Retinal pigment epithelial cell (primary cell): ENCODE measurements at places on chromosomes 16 and 17.

- no peak for DNase-seq
Observed at GRCh38 chr16:63613701-63614100, 1508.2 kb downstream of the CDH11 start.

DNA sequence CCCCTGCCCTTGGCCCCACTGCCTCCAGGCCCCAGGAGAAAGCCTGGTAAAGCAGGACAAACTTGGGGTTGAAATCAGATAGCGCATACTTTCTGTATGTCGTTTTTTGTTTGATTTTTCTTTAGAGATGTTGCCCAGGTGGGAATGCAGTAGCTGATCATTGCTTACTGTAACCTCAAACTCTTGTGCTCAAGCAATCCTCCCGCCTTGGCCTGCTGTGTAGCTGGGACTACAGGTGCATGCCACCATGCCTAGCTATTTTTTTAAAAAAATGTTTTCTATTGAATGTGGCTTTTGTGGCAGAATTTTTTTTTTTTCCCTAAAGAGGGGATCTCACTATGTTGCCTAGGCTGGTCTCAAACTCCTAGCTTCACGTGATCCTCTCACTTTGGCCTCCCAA is 11.1 kb upstream of the CCL5 start:
- no peak for DNase-seq

DNA sequence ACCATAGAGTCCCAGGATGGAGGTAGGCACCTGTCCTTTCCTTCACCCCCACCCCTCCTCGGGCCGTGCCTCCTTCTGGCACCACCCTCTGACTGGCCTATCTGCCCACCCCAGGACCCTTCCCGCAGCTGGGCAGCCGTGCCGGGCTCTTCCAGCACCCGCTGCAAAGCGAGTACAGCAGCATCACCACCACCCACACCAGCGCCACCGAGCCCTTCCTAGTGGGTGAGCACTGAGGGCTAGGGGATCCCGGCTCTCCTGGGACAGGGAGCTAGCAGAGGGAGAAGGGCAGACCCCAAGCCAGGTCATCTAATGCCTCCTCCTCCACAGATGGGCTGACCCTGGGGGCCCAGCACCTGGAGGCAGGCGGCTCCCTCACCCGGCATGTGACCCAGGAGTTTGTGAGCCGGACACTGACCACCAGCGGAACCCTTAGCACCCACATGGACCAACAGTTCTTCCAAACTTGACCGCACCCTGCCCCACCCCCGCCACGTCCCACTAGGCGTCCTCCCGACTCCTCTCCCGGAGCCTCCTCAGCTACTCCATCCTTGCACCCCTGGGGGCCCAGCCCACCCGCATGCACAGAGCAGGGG is 7.8 kb downstream of the GALK1 start:
- DNase-seq, result no peak

DNA sequence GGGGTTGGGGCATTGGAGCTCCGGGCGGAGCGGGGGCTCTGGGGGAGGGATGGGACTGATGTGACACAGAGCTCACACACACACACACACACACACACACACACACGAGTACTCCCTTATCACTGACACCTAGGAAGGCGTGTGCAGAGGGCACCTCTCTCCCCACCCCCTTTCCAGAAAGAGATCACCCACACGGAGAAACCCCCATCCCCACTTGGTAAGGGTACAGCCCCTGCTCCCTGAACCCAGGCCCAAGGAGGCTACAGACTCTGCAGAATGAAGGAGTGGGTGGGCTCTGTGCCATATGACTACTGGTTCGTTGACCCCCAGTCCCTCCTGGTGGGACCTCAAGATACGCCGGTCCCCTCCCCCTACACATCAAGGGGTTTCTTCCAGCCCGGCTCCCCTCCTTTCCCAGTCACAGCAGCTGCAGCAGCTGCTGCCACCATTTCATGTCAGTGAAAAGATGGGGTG is 8.7 kb upstream of the ARHGAP23 start:
- DNase-seq, result no peak

DNA sequence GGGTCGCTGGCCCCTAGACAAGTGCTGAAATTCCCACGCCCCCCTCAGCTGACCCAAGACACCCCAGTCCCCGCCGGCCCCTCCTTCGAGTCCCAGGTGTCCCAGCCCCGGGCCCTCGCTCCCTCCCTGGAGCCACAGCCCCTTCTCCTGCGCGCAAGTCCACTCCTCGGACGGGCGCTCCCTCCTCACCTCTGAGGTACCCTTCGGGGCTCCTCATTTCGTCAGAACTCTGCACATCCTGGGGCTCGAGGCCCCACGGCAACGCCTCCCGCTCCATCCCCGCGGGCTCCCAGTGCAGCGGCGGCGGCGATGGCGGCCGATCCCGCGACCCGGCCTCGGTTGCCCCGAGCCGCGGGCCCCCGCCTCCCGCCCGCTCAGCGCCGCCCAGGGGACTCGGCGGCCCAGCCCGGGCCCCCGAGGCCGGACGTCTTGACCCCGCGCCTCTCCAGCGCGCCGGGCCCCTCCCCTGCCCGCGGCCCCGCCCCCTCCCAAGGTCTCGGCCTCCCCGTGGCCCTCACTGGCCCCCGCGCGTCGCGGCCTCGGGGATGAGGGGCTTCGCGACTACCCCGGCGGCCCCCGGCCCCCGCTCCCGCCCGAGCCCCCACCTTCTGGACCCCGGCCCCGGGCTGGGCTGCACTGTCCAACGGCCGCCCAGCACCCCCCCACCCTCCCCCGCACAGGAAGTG is at the start of gene ZNF768:
Gene ZNF768, minus strand, starts transcription at position 430 of the 686 bp plus-strand sequence. Its CDS starts 153 bp downstream, at position 277.
- no peak for DNase-seq

DNA sequence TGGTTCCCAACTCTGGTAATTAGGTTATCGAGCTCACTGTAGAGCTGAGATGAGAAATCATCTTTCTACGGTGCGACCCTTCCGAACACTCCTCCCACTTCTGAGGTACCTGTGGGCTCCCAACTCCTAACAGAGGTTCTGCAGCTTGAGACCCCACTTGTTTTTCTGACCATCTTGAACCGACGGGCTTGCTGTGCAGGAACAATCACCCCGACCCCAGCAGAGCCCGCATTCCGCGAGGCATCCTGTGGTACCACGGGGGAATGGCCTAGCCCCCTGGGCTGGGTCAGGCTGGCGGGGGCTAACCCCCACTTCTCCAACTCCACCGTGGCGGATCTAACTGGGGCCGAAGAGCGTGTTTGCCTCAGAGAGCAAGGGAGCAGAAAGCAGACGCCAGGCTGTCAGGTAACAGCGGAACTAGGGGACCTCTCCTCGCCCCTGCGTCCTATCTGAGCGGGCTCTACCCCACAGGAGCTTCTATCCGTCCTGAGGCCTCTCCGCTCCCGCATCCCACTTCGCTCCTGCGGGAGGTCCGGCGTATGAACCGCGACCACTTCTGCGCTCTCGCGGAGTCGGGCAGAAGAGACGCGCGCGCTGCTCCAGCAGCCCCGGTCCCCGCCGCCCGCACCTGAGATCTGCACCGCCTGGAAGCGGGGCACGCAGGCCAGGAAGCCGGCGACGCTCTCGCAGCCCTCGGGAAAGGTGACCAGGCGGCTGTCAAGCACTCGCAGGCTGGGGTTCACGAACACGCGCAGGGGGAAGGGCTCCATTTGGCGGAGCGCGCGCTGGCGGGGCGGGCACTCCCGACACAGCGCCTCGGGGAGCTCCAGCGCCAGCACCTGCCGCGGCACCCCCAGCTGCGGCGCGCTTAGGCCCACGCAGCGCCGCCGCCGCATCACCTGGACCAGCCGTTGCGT is 761 bp downstream of the PDF start:
- no peak for DNase-seq

DNA sequence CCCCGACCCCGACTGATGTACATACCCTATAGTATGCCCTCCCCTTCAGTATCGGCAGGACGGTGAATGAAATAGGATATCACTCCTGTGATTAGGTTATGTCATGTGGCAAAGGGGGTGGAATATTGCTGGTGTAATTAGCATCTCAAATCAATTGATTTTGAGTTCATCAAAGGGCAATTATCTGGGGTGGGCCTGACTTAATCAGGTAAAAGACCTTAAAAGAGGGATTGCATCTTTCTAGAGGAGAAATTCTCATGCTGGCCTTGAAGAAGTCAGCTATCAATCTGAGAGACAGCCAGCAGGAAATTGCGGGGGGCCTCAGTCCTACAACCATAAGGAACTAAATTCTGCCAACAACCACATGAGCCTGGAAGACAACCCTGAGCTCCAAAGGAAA is 10.3 kb downstream of the TRIM25 start:
- DNase-seq, result no peak

DNA sequence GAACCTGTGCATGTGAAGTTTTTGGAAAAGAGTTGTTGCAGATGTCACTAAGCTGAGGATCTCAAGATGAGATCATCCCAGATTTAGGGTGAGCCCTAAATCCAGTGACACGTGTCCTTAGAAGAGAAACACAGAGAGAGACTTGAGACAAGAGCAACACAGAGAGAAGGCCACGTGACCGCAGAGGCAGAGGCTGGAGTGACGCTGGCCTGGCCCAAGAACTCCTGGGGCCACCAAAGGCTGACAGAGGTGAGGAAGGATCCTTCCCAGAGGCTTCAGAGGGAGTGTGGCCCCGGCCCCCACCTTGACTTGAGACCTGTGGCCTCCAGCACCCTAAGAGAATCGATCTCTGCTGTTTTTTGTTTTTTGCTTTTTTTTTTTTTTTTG is 12.1 kb upstream of the RHBDF2 start:
- no peak for DNase-seq

- DNase-seq, result no peak
Observed at GRCh38 chr16:79687249-79688130, 87.0 kb upstream of the MAF start.

DNA sequence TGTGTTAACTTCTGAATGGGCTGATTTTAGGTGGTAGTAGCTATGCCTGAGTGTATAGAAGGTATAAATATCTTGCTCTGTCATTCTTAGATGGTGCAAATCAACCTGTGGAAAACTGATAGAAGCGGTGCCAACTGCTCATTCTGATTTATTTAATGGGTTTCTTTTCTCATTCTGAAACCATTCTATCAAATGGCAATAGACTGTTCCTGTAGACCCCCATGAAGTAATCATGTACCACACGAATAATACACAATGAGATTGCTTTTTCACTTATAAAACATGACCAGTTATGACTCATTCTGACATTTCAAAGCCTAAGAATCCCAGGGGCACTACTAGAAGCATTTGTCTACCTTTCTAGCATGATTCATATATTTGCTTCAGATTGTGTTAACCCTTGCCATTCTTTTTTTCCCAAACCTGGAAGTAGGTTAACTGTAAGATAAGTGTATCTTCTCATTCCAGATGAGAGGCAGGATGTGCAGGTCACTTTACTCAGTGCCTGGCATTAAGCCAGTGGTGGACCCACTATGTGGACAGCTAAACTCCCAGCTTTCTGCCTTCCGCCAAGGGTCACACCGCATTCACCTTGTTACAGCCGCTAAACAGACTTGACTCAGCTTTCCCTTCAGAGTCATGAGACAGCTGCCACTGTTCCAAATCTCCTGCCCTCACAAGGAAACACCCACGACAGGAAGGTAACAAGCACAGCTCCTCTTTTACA is 16.4 kb upstream of the SLC16A11 start:
- peak; percentile 49 for DNase-seq

DNA sequence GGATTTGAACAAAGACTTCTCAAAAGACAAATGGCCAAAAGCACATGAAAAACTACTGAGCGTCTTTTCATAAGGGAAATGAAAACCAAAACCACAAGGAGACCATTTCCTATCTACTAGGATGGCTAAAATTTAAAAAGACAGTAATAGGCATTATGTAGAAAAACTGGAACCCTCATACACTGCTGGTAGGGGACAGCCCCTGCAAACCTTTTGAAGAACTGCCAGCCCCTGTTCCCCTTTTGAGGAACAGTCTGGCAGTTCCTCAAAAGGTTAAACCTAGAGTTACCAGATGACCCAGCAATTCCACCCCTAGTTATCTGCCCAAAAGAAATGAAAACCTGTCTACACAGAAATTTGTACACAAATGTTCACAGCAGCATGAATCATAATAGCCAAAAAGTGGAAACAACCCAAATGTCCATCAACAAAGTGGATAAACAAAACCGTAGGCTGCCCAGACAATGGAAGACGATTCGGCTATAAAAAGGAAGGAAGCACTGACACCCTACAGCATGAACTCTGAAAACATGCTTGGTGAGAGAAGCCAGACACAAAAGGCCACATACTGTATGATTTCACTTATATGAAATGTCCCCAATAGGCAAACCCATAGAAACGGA is 22.9 kb downstream of the CDIP1 start:
- DNase-seq, result no peak

DNA sequence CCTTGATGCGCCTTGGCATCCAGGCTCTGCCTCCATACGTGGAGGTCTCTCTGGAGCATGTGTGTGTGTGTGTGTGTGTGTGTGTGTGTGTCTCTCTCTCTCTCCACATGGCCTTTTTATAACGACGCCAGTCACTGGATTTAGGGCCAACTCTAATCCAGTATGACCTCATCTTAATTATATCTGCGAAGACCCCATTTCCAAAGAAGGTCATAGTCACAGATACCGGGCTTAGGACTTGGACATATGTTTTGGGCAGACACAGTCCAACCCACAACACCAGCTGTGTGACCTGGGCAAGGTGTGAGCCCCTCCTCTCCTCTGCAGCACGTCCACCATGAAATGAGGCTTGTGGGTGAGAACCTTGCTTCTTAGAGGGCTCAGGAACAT is 138.4 kb upstream of the PLCG2 start:
- no peak for DNase-seq

DNA sequence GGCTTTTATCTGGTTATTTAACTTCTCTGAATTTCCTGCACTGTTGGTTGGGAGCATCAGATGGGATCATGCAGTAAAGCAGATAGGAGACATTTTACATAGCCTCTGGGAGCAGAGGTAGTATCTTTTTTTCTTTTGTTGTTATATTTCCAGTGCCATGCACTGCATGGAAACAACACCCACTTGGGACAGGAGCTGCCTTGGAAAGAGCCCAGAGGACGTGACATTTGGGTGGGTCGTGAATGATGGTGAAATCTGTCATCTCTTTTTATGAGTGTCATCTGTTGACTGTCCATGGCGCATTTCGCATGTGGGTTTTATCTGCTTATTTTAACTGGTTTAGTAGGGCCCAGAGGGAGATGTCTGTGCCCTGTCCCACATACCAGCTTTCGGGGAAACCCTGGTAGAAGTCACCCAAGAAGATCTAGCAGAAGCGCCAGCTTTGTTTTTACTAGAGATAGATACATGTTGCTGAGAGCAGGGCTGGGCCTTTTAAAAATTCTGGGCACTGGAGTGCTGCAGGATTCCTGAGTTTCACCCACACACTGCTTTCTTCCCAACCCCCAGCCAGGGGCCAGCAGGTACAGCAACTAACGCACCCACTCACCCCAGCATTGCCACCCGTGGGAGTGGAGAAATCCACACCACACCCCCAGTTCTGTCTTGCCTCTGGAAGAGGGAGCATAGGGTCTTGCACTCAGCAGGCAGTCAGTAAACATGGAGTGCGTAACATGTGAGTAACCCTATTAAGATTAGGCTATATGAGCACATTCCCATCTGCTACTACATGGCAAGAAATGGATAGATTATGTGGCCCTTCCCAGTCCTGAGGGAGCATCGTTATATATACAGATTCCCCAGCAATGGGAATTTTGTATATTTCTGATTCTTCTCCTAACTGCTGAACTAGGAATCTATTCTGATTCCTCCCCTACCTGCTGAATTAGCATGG is 8.4 kb upstream of the TERF2 start:
- no peak for DNase-seq
